ENCODE measurements at places on chromosomes 7 and 10.

GRCh38 chr7:108099713-108100112, 30.4 kb downstream of the LAMB4 start:
- DNase-seq = no peak

- peak; percentile 48 for DNase-seq
Observed at GRCh38 chr7:93176992-93177580, 28.9 kb upstream of the SAMD9L start.

GRCh38 chr10:113425541-113425951, 127.3 kb upstream of the HABP2 start:
- no peak for DNase-seq

DNA sequence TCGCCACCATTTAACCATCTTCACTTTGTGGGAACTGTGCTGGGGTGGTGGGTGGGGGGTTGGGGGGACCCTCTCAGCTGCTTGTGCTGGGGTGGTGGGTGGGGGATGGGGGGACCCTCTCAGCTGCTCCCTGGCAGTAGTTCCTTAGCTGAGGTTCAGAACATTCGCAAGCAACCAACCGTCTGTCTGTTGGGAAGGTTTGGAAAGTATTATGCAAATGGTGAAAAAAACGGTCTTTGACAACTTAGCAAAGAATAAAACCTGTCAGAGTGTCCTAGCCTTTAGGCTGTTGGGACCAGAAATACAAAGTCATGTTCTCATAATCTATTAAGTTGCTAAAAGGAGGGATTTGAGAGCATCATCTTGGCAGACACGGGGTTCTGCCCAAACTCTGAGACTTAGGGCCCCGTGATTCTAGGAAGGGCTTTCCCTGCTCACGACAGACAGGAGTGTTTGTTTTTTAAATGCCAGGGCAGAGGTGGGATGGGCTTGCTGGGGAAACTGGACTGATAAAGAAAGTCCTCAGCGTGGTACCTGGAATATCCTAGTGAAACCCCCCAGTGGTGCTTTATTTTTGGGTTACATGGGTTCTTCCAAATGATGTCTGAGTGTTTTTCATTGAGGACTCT, 14.1 kb upstream of the SRGN start:
- DNase-seq = no peak

- DNase-seq = no peak
Observed at GRCh38 chr7:114218283-114218682, 196.3 kb upstream of the FOXP2 start.

DNA sequence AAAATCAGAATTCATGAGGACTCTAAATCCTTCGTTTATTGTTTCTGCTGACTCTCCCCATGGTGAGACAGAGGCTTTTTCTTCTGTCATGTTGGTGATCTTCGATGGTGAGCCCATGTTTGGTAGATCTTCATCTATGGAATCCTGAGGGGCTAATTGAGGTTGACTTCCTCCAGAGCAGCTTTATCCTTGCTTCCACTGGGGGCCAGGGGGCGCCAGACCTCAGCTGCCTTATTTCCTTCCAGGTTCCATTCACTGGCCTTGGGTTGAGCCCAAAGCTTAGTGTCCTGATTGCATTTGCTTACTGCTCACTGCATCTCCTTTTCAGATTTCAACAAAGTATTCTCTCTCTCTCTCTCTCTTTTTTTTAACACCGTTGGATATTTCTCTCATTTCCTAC, 80.7 kb downstream of the GCC1 start:
- DNase-seq = no peak

- DNase-seq = no peak
Observed at GRCh38 chr10:93054486-93054885, 6.1 kb upstream of the CYP26C1 start.

Measured in inflammatory macrophage (primary cell).